ENCODE measurements at places on chromosomes 11 and 22.

GRCh38 chr11:28874706-28875105 is 766.5 kb downstream of the METTL15 start:
- DNase-seq: no peak

DNA sequence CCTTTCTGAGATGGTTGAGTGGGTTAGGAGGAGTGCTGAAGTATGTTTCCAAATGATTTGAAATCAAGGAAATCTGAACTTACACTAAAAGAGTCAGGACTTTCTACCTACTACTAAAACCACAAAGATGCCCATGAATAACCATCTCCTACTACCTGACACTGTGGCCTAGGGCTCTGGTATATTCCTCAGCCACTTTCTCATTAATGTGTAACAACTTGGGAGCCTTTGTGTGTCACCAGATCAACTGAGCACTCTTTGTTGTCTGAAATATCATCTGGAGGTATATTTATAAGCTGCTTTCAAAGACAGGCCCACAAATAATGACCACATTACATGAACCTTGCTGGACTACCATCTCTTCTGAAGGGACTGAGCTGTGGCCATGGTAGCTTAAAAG is 43.9 kb downstream of the RELT start:
- no peak for DNase-seq

GRCh38 chr22:38789606-38790005 is 4.3 kb downstream of the DNAL4 start:
- no peak for DNase-seq

GRCh38 chr11:71432761-71433647 is 15.2 kb downstream of the DHCR7 start:
- DNase-seq: no peak

DNA sequence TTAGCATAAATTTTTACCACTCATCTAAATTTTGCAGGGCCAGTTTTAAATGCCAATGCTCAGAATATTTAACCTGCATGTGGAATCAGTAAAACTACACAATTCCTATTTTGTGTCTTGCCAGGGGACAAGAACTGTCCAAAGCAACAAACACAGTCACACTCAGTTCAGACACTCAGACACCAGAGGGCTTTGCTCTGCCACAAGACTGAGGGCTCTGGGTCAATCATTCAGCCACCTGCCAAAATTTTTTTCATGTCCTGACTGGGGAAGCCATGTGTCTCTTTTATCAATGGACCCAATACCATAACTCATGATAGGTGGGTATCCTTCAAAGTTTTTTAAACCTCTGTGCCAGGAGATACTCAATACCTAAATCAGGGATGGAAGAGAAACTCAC is 304.0 kb upstream of the ANO3 start:
- DNase-seq: no peak

DNA sequence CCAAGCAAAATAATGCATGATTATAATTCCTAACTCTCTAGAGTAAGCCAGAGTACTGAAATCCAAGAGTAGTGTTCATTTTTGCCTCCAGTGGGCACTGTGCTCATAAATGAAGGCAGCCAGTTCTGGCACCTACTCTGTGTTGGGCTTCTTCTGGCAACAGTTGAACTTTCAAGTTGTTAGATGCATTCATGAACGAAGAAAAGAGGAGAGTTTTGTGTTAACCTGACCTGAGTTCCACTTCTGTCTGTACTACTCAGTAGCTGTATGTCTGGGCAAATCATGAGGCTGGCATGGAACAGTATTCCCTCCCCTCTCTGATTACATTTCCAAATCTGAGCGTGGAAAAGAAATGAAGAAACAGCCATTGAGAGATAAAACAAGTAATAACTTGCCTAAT is 20.3 kb upstream of the TENM4 start:
- no peak for DNase-seq

DNA sequence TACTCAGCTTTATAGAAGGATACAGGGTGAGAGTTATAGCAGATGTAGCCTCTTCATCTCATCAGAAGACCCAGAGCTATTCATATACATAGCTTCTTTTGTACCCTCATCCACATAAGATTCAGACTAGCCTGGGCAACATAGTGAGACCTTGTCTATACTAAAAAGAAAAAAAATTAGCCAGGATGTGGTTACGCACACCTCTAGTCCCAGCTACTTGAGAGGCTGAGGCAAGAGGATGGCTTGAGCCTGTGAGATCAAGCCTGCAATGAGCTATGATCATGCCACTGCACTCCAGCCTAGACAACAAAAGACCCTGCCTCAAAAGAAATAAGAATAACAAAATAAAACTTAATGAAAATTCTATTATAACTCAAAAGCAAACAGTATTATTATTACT is 36.7 kb upstream of the B3GNT6 start:
- no peak for DNase-seq

GRCh38 chr11:22162756-22163155 is 30.1 kb upstream of the ANO5 start:
- DNase-seq: no peak

- DNase-seq: no peak
Observed at GRCh38 chr11:130269326-130269943, 45.3 kb downstream of the ZBTB44 start.

DNA sequence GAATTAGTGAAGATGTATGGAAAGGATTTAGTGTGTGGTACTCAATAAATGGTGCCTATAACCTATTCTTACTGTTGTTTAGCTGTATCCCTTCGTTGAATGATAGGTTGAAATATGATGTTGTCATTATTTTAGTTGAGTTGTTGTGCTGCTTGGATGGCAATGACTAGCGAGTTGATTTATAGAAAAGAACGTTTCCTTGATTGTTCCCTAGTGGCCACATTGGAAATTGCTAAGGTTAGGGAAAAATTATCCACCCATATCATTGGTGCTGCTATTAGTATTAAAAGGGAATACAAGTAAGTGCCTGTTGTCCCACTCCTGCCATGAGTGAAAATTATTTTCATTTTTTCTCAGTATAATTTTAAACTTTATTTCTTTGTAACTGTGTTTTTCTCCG is 14.5 kb downstream of the EMSY start:
- DNase-seq: no peak

DNA sequence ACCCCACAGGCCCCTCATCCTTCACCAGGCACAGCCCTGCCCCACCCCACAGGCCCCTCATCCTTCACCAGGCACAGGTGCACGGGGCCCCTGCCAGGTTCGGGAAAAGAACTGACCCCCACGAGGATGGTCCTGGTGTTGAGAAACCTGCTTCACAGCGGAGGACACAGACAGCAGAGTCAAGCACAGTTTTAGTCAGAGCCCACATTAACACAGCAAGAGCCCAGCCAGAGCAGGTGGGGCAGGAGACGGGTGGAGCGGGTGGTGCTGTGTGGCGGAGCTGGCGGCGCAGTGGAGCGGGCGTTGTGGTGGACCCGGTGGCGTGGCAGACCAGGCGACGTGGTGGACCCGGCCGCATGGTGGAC is 1085.5 kb downstream of the BRD1 start:
- no peak for DNase-seq

- no peak for DNase-seq
Observed at GRCh38 chr11:74669211-74670160, 61.7 kb downstream of the CHRDL2 start.

GRCh38 chr11:64791781-64792291 is 11.2 kb downstream of the MAP4K2 start:
- DNase-seq: no peak

DNA sequence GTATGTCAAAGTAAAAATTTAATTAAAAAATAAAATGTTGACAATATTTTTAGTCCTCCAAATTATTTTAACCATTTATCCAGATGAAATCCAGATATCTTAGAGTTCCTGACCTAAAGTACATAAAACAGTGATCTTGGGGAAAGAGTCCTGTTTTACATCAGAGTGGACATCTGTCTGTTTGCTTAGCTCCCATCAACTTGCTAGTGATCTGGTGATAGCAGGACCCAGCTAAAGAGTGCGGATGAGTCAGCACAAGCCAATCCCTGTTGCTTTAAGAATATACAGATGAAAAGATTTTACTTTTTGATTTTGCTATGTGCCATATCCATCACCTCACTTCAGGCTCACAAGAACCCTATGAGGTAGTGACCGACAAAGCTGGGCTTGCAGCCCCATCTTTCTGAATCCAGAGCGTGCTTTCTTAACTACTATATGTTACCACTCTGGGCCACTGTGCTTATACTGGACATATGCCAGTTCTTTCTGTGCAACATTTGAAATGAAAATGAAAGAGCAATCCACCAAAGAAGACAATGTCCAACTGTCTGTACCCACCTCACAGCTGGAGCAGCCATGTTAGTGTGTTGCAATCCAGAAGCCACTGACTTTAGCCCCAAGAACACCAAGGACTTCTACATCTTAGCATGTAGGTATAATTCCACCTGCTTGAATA is 167.6 kb upstream of the SESN3 start:
- no peak for DNase-seq

GRCh38 chr11:117997406-117997805 is 11.2 kb downstream of the IL10RA start:
- no peak for DNase-seq

- DNase-seq: no peak
Observed at GRCh38 chr11:11432621-11433319, 79.7 kb upstream of the CSNK2A3 start.

DNA sequence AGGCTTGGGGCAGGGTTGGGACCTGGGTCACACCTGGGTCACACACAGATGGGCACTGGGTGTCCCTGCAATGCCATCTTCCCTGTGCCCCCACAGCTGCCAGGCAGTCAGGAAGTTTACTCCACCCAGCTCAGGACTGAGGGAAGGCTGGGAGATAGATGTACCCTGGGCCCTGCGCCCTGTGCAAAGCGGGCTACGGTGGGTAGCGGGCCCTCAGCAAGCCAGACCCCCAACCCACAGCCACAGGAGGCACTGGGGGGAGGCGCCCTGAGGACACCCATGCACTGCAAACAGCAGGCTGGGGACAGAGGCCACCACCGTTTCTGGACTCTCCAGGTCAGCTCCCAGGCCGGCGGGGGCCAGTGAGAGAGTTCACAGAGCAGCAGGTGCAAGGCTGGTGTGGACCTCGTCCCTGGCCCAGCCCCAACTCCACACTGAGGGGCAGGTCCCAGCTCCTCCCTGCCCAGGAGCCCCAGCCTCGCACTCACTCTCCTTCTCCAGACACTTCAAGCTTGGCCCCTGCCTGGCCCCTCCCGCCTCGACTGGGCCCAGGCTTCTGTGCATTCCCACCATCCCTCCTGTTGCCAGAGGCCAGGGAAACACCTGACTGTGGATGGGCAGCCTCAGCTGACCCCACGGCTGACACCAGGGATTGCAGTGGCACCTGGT is 4.9 kb downstream of the DUSP8 start:
- DNase-seq: no peak

- no peak for DNase-seq
Observed at GRCh38 chr22:47119181-47119580, 356.7 kb downstream of the TBC1D22A start.

DNA sequence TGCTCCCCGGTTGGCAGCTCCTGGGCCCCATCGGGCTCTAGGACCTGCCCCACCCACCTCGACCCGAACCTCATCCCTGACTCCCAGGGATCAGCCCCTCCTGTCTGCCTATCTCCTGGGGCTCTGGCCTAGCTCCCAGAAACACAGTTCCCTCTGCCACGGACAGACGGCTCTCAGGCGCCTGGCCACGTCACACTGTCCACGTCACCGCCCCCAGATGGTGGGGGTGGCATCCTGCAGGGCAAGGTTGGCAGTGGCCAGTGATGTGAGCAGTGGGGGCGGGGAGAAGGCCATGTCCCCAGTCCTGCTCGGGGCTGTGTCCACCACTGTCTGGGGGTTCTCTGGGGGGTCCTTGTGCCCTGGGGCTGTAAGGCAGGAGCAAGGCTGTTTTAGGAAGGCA is 29.2 kb downstream of the SYT7 start:
- no peak for DNase-seq

- no peak for DNase-seq
Observed at GRCh38 chr11:8596504-8597046, 2.5 kb upstream of the STK33 start.

GRCh38 chr11:73257342-73258103 is 14.6 kb upstream of the P2RY6 start:
- no peak for DNase-seq

DNA sequence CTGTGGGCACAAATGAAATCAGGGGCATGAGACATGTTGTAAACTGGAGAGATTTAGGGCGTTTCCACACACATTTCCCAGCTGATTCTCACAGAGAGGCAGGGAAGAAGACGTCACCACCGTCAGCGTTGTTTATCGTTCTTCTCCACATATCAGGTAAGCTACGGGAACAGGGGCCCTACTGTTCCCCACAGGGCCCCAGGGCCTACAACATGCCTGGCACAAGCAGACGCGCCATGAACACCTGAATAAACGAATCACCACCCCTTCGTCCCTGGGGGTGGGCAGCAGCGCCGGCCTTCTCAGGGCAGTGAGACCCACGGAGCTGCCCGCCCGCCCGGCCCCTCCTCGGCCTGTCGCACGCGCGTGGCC is 342 bp downstream of the EFCAB6 start:
- no peak for DNase-seq

GRCh38 chr22:41564563-41564962 is 3.8 kb downstream of the CSDC2 start:
- no peak for DNase-seq

DNA sequence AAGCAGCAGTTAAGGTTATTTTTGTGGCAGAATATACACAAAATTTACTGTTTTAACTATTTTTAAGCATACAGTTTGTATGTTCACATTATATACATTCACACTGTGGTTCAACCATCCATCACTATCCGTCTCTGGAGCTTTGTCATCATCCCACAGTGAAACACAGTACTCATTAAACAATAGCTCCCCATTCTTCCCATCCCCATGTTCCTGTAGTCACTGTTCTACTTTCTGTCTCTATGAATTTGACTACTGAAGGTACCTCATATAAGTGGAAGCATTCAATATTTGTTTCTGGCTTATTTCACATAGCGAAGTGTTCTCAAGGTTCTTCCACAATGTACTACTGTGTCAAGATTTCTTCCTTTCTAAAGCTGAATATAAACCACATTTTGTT is 32.6 kb downstream of the ZBTB44 start:
- no peak for DNase-seq

DNA sequence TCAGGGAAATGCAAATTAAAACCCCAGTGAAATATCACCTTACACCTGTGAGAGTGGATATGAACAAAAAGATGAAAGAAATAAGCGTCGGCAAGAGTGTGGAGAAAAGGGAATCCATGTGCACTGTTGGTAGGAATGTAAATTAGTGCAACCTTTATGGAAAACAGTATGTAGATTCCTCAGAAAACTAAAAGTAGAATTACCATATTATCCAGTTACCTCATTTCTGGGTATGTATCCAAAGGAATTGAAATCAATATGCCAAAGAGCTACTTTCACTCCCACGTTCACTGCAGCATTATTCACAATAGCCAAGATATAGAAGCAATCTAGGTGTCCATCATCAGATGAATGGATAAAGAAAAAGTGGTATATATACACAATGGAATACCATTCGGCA is 246.0 kb upstream of the ARHGAP20 start:
- no peak for DNase-seq

DNA sequence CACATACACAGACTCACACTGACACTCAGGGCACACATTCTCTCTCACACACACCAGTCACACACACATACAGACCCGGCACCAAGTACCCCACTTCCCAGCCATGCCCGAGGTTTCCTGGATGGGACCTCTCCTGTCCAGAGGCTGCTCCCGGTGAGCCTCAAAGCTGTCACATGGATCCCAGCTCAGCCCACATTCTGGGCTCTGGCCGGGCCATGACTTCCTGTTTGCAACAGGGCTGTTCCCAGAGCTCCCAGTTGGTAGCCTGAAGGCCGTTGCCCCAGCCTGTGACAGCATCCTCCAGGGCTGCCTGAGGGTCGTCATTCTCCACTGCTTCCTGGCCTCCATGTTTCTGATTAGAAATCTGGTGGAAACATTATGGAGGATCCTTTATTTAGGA is 14.6 kb upstream of the CYP2D6 start:
- no peak for DNase-seq

GRCh38 chr22:30871391-30872284 is 96.9 kb downstream of the MORC2 start:
- no peak for DNase-seq
